ENCODE measurements at places on chromosomes 5 and 9.

DNA sequence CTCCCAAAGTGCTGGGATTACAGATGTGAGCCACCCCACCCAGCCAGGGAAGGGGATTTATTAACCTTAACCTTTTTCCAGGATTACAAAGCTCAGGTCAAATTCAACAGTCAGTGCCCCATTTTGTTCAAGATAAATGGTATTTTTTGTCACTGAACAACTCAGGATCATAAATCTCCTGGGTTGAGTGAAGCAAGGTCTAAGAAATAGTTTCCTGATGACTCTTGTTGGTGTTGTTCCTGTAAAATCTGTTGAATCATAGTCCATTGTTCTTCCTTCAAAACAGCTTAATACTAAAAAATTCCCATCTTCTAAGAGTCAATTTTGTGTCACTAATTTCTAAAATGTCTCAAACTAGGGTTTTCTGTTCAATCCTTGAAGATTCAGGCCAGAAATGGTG, 33.9 kb upstream of the JMY start:
- no peak for DNase-seq

GRCh38 chr5:146731909-146732659, 146.5 kb downstream of the PPP2R2B start:
- no peak for DNase-seq

DNA sequence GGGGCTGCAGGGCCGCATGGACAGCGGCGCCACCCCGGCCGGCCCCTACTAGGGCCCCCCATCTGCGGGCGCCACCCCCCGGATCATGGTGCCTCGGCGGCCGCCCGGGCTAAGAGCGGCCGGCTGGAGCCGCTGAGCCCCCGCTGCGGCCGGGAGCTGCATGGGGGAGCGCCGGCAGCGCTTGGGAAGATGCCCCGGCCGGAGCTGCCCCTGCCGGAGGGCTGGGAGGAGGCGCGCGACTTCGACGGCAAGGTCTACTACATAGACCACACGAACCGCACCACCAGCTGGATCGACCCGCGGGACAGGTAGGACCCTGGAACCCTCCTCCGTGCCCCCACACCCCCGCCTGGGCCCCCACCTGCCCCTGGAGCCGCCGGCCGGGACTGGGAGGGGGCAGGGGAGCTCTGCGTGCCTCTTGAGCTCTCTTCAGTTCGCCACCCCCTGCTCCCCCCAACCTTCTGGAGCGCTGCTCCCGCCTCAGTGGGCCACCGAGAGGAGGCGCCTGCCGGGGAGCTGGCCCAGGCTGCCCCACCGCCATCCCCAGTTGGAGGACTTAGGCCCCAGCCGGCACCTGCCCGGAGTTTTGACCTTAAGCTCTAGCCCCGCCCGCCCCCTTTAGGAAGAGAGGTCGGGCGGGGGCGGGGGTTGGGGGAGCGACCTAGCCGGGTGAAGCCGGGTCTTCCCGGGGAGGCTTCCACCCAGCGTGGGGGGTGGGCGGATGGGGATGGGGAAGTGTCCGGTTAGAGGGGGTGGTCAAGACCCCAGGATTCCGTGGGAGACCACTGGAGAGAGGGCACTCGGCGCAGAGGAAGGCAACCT, 730 bp downstream of the WWC1 start:
- no peak for DNase-seq

GRCh38 chr5:139593716-139594319, 32.7 kb downstream of the UBE2D2 start:
- DNase-seq = no peak

DNA sequence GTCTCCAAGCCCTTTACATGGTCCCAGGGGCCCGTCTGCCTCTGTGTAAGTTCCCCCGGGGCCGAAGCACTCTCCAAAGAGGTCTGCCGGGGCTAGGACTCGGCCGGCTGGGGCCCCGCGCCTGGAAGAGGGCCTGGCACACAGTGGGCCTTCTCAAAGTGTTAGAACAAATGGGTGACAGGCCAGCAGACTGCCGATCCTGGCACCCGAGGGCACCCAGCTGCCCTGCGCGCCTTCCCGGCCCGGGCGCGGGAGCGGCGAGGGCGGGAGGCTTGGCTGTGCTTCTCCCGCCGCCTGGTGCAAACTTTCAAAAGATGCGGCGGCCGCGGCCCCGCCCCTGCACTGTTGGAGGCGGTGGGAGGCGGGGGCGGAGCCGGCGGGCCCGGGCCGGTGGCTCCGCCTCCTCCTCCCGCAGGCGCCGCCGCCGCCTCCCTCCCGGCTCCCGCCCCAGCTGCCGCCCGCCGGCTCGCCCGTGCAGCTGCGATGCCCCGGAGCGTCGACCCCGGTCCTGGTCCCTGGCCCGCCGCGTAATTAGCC, at the start of gene NEURL1B:
Gene NEURL1B (plus strand): TSS at position 442 of the 537 bp plus-strand sequence. CDS start 144 bp downstream, outside the sequence.
- DNase-seq = peak; percentile 98

GRCh38 chr5:156922207-156922792, 40.7 kb downstream of the TIMD4 start:
- DNase-seq = no peak

GRCh38 chr5:87081511-87082372, 185.9 kb upstream of the RASA1 start:
- no peak for DNase-seq

- no peak for DNase-seq
Measured at GRCh38 chr5:88613051-88613450, 269.9 kb downstream of the MEF2C start.

- DNase-seq = peak; percentile 92
Measured at GRCh38 chr9:133787754-133788025, 49.5 kb upstream of the SARDH start.

- DNase-seq = no peak
Measured at GRCh38 chr5:58905944-58906343, 323.1 kb downstream of the RAB3C start.

DNA sequence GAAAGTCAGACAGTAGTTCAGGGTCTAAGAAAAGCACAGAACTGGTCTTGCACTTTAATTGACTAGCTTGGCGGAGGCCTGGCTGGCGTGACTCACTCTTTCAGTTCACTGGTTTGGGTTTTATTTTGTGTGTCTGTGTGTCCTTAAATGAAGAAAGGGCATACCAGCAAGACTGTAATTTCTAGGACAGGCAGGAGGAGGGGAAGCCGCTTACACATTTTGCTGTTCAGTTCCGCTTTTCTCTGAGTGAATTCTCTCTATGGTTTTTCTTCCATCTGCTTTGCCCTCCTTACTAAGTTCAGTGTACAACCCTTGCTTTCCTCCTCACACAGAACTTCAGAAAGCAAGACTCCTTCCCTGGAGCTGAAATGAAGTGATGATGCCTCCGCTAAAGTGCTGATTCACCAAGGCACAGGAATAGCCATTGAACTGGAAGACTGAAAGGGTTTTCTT, 150.8 kb downstream of the MEF2C start:
- no peak for DNase-seq

- no peak for DNase-seq
Measured at GRCh38 chr5:140267559-140268018, 35.3 kb downstream of the PFDN1 start.

DNA sequence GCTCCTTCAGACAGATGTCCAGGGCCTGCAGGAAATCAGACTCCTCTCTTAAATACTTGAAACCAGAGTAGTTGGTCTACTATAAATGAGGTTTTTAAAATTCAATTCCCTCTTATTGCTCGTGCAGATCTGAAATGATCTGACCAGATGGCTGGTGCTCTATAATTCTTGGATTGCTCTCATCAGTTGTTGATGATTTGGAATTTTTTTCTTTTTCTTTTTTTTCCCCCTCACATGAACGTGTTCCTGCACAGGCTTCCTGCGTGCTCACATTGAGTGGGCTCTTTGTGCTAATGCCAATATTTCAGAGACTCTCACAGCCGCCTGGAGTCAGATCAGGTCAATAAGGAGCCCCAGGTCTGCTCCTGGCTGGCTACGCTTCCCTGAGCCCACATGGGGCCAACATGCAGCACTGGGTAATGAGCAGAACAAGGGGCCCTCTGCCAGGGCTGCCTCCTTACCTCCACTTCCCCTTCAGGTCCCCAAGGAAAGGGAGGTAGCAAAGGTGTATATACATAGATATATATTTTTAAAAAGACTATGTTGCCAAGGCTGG, 82.0 kb downstream of the SIL1 start:
- DNase-seq = no peak

GRCh38 chr5:178766936-178767912, 36.8 kb upstream of the ZNF354A start:
- DNase-seq = no peak

GRCh38 chr5:67065237-67065636, 131.4 kb downstream of the CD180 start:
- DNase-seq = no peak

Data from 8988T (cell line).